Effector memory CD4-positive, alpha-beta T cell (primary cell): ENCODE measurements at places on chromosomes 2 and 18.

- DNase-seq, result no peak
Measured at GRCh38 chr18:46761059-46761769, 4.4 kb upstream of the ST8SIA5 start.

- DNase-seq, result no peak
Measured at GRCh38 chr18:73848656-73849055, 299.0 kb downstream of the FBXO15 start.

DNA sequence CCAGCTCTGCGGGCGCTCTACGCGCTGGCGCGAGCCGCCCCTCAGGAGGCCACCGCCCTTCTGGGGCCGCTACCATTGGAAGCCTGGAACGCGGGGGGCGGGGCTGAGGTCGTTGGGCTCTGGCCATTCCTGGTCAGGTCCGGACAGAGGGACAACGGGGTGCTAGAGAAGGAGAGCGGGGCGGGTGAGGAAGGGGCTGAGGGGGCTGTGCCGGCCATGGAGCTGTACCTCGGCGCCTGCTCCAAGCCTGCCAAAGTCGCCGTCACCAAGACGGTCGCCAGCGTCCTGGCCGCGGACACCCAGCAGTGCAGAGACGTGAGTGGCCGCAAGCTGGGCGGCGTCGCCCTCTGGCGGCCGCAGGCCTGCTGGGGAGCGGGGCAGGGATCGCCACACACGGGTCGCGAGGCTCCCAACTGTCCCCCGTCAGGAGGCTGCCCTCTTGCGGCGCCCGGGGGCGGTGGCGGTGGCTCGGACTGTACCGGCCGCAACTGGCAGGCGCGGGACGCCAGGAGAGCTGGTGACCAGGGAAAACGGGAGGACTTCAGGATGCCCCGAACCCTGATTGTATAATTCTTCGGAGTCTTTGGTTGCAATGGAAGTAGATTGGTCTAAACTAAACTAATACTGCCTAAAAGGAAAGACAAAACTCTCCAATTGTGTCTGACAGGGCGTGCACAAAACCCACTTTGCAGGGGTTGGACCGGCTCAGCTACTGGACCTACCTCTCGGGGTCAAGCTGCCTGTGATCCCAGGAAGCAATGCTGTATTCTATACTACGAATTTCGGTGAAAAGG, at the start of gene FSIP2:
Gene FSIP2 (plus strand): TSS at position 126 of the 794 bp plus-strand sequence. CDS start 91 bp downstream, at position 217.
- no peak for DNase-seq

- DNase-seq, result no peak
Measured at GRCh38 chr2:217286833-217287232, 427.0 kb upstream of the TNP1 start.

- DNase-seq, result no peak
Measured at GRCh38 chr18:21298351-21298750, 56.3 kb downstream of the GREB1L start.

DNA sequence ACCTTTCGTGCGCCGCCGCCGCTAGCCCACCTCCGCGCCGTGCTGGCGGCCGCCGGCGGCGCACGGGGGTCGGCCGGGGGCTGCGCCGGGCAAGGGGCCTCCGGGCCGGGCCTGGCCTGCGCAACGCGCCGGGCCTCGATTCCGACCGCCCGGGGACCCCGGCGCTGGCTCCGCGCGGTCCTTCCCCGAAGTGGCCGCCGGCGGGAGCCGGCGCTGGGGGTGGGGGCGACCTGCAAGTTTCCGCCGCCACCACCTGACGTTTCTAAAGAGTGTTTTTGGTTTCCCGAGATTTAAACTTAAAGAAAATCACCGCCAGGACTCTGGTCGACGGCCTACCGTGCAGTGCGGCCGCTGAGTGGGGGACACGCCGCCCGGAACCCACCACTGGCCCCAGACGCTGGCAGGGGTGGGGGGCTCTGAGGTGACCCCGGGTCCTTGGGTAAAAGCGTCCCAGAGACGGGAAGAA, 3.8 kb upstream of the GATA6 start:
- DNase-seq, result no peak

GRCh38 chr2:241736111-241736510, 1.7 kb downstream of the D2HGDH start:
- DNase-seq, result no peak

- DNase-seq, result no peak
Measured at GRCh38 chr2:54083021-54083420, 32.4 kb upstream of the ACYP2 start.

GRCh38 chr2:137172162-137172561, 406.8 kb downstream of the THSD7B start:
- no peak for DNase-seq

GRCh38 chr18:32550963-32551362, 80.3 kb upstream of the GAREM1 start:
- DNase-seq, result no peak

GRCh38 chr2:172106108-172106961, 3.6 kb upstream of the DLX2 start:
- no peak for DNase-seq

DNA sequence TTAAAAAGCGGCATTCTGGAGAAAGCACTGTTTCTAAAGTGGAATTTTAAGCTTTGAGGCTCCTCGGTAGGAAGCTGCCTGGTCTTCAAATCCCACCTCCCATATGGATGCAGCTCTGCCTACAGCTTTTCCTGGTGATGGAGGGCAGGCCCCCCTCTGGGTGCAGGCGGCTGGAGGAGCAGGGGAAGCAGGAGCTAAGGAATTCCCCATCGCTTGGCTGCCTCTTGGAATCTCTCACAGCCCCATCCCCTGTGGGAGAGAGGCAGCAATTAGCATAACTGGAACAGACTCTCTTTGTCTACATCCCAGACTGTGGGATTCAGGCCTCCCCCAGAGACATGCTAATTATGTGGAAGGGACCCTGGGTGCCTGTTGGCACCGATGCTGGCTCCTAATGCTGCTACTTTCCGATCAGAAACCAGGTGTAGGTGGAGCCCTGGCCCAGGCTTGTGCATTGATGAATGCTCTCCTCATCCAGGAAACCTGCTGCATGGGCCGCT, 51.3 kb downstream of the LIPG start:
- DNase-seq, result no peak

GRCh38 chr2:192000196-192000980, 153.5 kb upstream of the CAVIN2 start:
- DNase-seq, result no peak
